ENCODE measurements at places on chromosomes 1 and 21. TPM values are rescaled to one million over a fixed set of nuclear protein-coding genes. Genes with fewer than 3 reads are reported as not detected.

Gene RNU1-3
- under 0.01 TPM for total RNA-seq

Gene CAMK2N1
- total RNA-seq, result not detected

Gene TEX38
- total RNA-seq, result not detected

Gene LCE3E
- not detected for total RNA-seq

- peak; percentile 56 for DNase-seq
Observed at GRCh38 chr1:204945565-204945977, 74.9 kb downstream of the NFASC start.

DNA sequence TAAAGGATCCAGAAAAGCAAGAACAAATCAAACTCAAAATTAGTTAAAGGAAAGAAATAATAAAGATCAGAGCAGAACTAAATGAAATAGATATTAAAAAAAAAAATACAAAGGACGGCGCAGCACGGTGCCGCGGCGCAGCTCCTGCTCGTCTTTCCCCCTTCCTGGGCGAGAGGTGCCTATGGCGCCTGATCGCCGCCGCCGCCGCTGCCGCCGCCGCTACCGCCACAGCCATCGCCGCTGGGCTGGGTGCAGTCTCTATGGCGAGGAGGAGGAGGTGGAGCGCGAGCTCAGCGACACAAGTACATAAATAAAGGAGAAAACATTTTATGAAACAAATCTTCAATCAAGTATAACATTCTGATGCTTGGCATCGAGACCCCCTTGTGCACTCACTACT, 77.6 kb upstream of the VANGL1 start:
- DNase-seq, result no peak

GRCh38 chr1:47205918-47206317, 16.1 kb upstream of the PDZK1IP1 start:
- no peak for DNase-seq

- no peak for DNase-seq
Observed at GRCh38 chr21:31346256-31346821, 2.3 kb upstream of the TIAM1 start.

GRCh38 chr1:9302745-9303524, 10.2 kb downstream of the SPSB1 start:
- no peak for DNase-seq

DNA sequence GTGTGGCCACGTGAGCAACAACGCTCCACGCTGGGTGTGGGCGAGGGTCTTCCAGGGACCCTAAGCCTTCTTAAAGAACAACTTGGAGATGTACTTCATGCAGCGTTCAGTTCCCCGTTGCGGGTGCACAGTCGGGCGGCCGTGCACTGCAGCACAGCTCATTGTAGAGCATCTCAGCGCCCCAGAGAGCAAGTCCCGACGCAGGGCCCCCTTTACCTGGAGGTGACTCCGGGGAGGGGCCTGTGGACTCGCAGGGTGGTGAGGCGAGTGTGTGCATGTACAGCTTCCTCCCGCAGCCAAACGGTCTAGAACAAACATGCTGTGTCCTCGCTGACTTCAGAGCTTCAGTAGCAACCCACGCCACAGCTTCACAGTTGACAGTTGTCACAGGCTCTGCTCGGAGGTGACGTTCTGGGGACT, 19.5 kb downstream of the RRP1 start:
- DNase-seq, result peak; percentile 83

DNA sequence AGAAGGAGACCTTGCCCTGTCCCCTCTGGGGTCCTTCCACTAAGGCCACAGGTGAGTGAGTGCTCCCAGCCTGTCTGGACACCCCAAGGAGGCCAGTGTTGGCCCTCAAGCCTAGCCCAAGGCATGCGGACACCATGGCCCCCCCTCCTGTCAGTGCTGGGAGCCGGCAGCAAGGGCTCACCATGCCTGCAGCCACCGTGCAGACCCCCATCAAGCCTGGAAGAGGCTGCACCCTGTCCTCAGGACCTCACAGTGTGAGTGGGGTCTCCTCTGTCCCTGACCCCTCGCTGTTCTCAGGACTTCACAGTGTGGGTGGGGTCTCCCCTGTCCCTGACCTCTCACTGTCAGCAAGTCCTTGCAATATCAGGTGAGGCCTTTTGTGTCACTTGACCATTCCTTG, 33.2 kb upstream of the PRSS38 start:
- DNase-seq, result no peak

DNA sequence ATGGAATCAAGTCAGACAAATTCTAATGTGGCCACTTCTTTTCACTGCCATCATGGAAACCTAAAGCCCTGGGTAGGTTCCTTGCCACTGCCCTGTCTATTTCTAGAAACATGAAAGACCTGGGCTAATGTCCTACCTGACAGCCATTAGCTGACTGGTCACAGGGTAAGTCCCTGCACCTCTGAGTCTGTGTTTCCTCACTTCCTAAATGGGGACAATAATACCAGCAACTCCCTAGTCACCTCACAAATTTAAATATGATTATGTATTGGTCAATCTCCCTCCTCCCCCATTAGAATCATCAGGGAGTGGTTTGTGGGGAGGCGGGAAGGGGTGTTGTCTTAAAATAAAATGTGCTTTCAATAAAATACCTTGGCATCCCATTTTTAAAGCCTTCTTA, 2.2 kb downstream of the CREG1 start:
- no peak for DNase-seq

- DNase-seq, result no peak
Observed at GRCh38 chr21:44443291-44443890, 11.9 kb upstream of the LRRC3 start.

GRCh38 chr1:234722904-234723720, 113.1 kb upstream of the IRF2BP2 start:
- DNase-seq, result no peak

- DNase-seq, result no peak
Observed at GRCh38 chr1:10597492-10598388, 123.0 kb downstream of the PEX14 start.

- DNase-seq, result no peak
Observed at GRCh38 chr1:49995734-49996133, 28.0 kb downstream of the AGBL4 start.

- no peak for DNase-seq
Observed at GRCh38 chr1:38507563-38507962, 352.0 kb downstream of the RRAGC start.

DNA sequence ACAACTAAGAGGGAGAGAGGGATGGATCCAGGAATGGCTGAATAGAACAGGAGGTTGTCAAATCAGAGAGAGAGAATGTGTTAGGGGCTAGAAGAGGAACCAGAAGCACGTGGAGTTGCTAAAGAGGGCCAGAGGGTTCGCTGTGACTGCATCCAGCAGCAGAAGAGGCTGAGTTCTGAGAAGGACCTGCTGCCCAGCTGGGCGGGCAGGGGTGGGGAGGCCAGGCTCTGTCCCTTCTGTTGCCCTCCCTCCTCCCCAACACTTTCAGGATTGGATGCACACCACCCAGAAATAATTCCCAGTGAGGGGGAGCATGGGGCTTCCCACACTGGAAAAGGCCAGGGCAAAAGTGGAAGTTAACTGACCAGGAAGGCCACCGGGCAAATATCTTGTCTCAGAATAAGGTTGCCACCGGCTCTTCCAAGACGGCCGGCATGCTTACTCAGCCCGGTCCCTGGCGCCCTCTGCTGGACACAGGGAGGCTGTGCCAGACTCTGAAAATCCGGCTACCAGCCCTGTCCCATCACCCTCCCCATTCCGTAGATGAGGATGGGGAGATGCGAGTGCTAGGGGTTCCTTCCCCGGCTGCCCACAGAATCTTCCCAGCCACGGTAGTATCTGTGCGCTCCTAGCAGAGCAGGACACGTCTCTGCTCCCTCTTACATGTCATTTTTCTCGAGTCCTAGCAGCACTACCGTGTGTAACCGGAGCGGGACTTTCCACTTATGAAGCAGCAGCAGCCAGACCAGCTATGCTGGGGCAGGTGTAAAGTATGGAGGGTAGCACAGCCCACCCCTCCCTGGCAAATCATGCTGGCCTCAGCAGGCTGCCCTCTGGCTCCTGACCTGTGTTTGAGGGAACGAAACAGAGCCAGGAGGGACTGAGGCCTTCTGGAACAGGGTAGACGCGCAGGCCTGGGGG, 46.8 kb upstream of the A3GALT2 start:
- DNase-seq, result peak; percentile 92

- no peak for DNase-seq
Observed at GRCh38 chr1:23741609-23742008, 1.7 kb upstream of the ELOA start.

DNA sequence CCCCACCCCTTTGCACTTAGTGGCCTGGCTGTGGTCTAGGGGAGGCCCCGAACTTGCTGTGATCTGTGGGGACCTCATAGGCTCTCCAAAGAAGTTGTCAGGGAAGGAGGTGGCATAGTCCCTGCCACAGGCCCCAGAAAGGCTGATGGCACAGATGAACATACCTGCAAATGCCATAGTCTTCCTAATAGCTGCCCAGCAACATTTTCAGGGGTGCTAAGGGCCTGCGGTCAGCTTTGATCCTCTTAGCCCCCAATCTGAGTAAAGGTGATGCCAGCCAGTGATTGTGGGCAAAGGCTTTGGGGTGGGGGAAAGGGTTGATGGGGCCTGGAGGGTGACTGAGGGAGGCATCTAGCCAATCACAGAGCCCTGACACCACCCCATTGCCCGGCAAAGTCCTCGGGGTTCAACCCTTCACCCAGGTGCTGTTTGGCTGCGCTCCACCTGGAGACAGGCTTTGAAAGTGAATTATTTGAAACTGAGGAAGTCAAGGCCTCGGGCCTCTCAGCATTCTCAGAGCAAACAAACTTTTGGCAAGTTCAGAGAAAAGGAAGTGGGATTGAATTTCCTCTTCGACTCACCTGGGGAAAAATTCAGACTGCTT, 35.8 kb downstream of the PAX7 start:
- DNase-seq, result no peak

Measured in Karpas-422 (cell line).